Endothelial cell (in vitro differentiated cells): ENCODE measurements at places on chromosomes 3 and 15.

- no peaks in the 10 kb centered on the region for H3K27me3 ChIP-seq
- H3K4me1 ChIP-seq = peaks cover 8% of the 10 kb centered on the region
- H3K36me3 ChIP-seq = no peaks in the 10 kb centered on the region
Observed at GRCh38 chr3:123489400-123490004, 40.6 kb upstream of the ADCY5 start.

GRCh38 chr15:31606194-31606669, 279.6 kb downstream of the KLF13 start:
- no peaks in the 10 kb centered on the region for H3K36me3 ChIP-seq
- peaks cover 4% of the 10 kb centered on the region for H3K27me3 ChIP-seq
- no peak overlapping the region for H3K27ac ChIP-seq
- no peak overlapping the region for H3K4me3 ChIP-seq
- no peak for DNase-seq

- peaks cover 11% of the 10 kb centered on the region for H3K27me3 ChIP-seq
- no peak overlapping the region for H3K4me3 ChIP-seq
Observed at GRCh38 chr3:195075941-195076875, 194.8 kb downstream of the XXYLT1 start.

DNA sequence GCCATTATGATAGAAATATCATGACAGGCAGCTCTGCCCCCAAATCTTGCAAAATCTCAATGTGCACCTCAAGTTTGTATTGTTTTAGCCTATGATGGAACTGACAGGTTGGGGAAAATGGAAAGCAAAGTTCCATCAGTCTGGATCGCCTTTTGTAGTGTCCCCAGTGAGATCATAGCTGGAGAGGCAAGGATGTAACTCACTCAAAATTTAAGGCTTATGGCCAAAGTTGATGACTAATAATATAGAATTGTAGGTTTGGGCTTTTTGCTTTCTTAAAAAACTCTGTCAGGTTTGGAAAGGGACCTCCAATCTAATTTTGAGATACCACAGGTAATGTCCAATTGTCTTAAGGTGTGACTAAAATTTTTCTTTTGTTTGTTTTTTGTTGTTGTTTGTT, 1.4 kb upstream of the ACP3 start:
- DNase-seq = no peak
- H3K4me3 ChIP-seq = no peak overlapping the region
- H3K27me3 ChIP-seq = no peaks in the 10 kb centered on the region
- no peaks in the 10 kb centered on the region for H3K36me3 ChIP-seq

GRCh38 chr3:71102111-71102983, 481.2 kb downstream of the FOXP1 start:
- H3K4me1 ChIP-seq = peaks cover 8% of the 10 kb centered on the region
- H3K27me3 ChIP-seq = no peaks in the 10 kb centered on the region
- no peak overlapping the region for H3K4me3 ChIP-seq
- H3K36me3 ChIP-seq = no peaks in the 10 kb centered on the region

DNA sequence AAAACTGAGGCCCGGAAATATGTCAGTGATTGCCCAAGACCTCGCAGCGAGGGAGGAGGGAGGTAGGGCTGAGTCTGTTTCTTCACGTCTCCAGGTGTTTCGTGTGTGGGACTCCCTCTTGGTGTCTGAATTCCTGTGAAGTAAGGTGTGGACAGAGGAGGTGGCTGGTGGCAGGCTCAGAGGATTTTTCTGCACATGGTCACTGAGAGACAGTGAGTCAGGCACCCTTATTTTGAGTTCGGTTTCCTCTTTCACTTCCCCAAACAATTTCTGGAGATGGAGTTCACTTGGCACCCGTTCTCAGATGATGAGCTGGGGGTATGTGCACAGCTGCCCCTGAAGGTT, 46.3 kb upstream of the VPS8 start:
- DNase-seq = no peak
- peaks cover 12% of the 10 kb centered on the region for H3K27me3 ChIP-seq
- H3K27ac ChIP-seq = no peak overlapping the region
- no peak overlapping the region for H3K4me3 ChIP-seq
- H3K36me3 ChIP-seq = no peaks in the 10 kb centered on the region

DNA sequence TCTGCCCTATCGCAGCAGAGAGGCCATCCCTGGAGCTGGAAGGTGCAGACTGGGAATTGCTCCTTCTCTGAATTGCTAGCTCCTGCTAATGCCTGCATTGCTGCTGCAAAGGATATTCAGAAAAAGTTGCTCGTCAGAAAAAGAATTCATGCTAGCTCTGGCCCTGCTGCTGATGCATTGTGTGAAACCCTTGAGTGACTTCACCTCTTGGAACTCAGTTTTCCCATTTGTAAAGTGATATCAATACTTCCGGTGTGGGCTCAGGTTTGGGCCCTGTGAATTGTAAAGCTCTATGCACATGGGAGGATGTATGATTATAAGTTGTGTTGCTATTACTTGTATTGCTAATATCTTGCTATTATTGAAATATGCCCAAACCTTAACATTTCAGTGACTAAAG, 11.4 kb downstream of the SQOR start:
- no peaks in the 10 kb centered on the region for H3K4me1 ChIP-seq
- H3K27ac ChIP-seq = no peak overlapping the region
- H3K36me3 ChIP-seq = no peaks in the 10 kb centered on the region
- H3K27me3 ChIP-seq = peaks cover 4% of the 10 kb centered on the region
- no peak overlapping the region for H3K4me3 ChIP-seq

- H3K4me3 ChIP-seq = peak overlapping the region; percentile 89
- no peak overlapping the region for H3K27ac ChIP-seq
- H3K4me1 ChIP-seq = peaks cover 13% of the 10 kb centered on the region
- DNase-seq = no peak
- H3K27me3 ChIP-seq = peaks cover 12% of the 10 kb centered on the region
Observed at GRCh38 chr15:100878130-100878529, 1.5 kb upstream of the ALDH1A3 start.

GRCh38 chr3:71763426-71763825, 9.8 kb downstream of the GPR27 start:
- DNase-seq = no peak
- no peaks in the 10 kb centered on the region for H3K4me1 ChIP-seq
- H3K27me3 ChIP-seq = peaks cover 3% of the 10 kb centered on the region
- H3K36me3 ChIP-seq = no peaks in the 10 kb centered on the region
- H3K4me3 ChIP-seq = no peak overlapping the region

- no peaks in the 10 kb centered on the region for H3K4me1 ChIP-seq
- H3K36me3 ChIP-seq = no peaks in the 10 kb centered on the region
- DNase-seq = no peak
- H3K4me3 ChIP-seq = no peak overlapping the region
- peaks cover 1% of the 10 kb centered on the region for H3K27me3 ChIP-seq
Observed at GRCh38 chr3:63762180-63762579, 56.9 kb upstream of the C3orf49 start.

- DNase-seq = no peak
- no peaks in the 10 kb centered on the region for H3K27me3 ChIP-seq
- H3K36me3 ChIP-seq = no peaks in the 10 kb centered on the region
- peak overlapping the region; percentile 24 for H3K4me3 ChIP-seq
Observed at GRCh38 chr15:72037321-72037720, 80.6 kb downstream of the MYO9A start.

DNA sequence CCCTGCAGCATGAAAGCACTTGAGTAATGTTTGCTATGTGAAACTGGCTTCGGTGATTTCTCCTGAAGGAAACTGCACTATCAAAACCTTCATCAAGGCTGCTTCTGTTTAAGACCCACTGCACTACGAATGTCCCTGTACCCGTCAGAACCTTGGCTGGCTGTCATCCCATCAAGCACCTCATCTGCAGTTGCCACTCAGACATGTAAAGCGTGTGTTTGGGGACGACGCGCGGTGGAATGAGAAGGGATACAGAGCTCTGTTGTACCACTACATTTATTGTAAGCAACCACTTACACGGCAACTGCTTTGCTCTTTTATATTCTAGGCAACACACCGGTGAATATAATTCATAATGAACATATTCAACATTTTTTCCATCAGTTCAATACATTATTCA, 147.6 kb downstream of the TIGIT start:
- no peak for DNase-seq
- no peak overlapping the region for H3K4me3 ChIP-seq
- no peaks in the 10 kb centered on the region for H3K4me1 ChIP-seq
- H3K27ac ChIP-seq = no peak overlapping the region

DNA sequence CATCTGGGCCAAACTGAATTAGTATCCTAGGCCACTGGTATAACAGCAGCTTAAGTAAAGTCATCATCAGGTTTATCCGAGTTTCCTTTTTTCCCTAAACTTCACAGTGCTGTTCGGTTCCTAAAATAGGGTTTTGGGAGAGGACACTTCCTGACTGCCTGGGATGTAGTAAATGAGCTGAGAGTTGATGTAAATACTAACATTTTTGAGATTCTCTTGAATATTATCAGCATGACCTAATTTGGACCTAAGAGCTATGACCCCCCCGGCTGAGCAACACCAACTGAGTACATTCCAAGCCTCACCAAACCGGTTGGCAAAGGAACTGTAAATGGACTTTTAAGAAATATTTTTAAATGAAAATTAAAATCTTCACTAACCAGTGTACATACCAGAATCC, 78.8 kb downstream of the IL5RA start:
- peaks cover 2% of the 10 kb centered on the region for H3K27me3 ChIP-seq
- H3K27ac ChIP-seq = no peak overlapping the region

DNA sequence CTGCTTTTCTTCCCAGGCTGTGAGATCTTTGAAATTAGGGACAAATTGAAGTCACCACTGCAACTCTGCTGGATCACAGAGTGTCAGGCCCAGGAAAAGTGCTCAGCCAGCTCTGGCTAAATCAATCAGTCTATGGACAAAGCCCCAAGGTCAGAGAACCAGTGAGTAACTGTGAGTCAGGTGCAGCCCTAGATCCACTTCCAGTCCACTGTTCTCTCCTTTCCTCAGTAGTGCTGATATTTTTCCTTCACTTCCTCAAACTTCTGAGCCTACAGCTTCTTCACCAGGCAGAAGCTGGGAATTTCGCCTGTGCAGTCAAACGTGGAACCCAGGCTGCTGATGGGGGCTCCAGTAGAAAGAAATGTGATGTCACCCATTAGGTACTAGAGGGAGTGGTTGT, 75.1 kb upstream of the TRIM42 start:
- no peaks in the 10 kb centered on the region for H3K36me3 ChIP-seq
- H3K4me1 ChIP-seq = no peaks in the 10 kb centered on the region

GRCh38 chr3:57252404-57252803, 24.9 kb downstream of the APPL1 start:
- H3K27me3 ChIP-seq = no peaks in the 10 kb centered on the region
- no peaks in the 10 kb centered on the region for H3K4me1 ChIP-seq
- H3K27ac ChIP-seq = no peak overlapping the region
- no peak for DNase-seq
- H3K36me3 ChIP-seq = no peaks in the 10 kb centered on the region

DNA sequence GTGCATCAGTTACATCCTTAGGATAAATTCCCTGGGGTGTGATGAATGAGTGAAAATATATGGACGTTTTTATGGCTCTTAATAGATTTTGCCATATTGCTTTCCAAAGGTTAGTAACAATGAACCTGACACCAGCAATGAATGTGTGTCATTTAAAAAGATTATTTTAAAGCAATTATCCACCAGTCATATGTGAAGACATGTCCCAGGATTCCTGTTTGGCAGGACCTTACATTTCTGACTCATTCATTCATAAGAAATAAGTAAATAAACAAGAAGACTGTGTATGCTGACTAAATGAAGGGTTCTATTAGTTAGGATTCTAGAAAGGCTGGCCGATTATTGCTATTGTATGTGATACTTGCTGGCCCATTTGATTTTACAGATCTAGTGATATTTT, 201.5 kb downstream of the SOX2 start:
- no peaks in the 10 kb centered on the region for H3K27me3 ChIP-seq
- no peaks in the 10 kb centered on the region for H3K36me3 ChIP-seq
- DNase-seq = no peak

GRCh38 chr3:191783024-191783423, 322.1 kb downstream of the PYDC2 start:
- no peaks in the 10 kb centered on the region for H3K4me1 ChIP-seq
- H3K4me3 ChIP-seq = no peak overlapping the region
- no peak for DNase-seq
- H3K27ac ChIP-seq = no peak overlapping the region
- H3K36me3 ChIP-seq = no peaks in the 10 kb centered on the region

GRCh38 chr3:53593611-53594010, 99.2 kb downstream of the CACNA1D start:
- H3K4me1 ChIP-seq = peaks cover 21% of the 10 kb centered on the region
- H3K27me3 ChIP-seq = peaks cover 3% of the 10 kb centered on the region
- H3K4me3 ChIP-seq = no peak overlapping the region
- no peak overlapping the region for H3K27ac ChIP-seq
- DNase-seq = no peak

DNA sequence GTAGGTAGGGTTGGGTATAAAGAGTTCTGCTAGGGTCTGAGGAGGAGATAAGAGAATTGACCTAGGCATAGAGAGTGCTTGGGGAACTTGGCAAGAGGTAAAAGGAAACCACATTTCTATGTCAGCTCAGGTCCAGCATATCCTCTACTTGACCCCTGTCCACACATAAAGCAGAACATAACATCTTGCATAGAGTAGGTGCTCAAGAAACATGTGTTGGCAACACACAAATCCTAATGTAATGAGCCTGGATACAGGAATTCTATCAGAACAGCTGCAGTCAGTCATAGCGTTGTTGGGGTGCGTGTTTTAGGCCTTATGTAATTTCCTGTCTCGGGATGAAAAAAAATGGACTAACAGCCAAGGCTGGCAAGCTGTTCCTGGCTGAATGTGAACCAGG, 35.0 kb upstream of the PLCL2 start:
- H3K36me3 ChIP-seq = no peaks in the 10 kb centered on the region
- no peak overlapping the region for H3K4me3 ChIP-seq
- peak overlapping the region; percentile 44 for H3K27ac ChIP-seq
- peaks cover 12% of the 10 kb centered on the region for H3K4me1 ChIP-seq
- no peak for DNase-seq

DNA sequence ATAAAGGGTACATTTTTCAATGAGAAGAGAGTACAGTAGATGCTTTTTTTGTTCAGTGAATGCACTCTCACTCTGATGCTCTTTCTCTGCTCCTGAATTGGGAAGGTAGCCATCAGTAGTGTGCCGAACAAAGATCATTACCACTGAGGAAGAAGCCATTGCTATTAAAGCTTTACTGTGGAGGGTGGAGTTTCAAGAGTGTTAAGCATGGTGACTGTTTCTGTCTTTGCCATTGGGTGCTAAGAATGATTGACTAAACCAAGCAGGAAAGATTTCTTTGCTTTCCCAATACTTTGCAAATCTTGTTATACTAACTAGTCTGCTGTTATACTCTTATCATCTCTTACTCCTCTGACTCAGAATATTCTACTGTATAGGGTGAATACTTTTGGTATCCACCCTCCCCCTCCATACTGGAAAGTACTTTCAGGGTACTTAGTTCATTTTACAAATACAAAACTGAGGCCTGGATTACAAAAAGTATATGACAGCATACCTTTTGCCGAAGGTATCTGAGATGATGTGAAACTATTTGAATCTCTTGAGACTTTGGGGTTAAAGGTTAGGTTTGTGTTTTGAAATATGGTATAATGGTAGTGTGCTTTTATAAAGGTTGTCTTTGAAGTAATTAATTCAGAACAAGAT, 1.7 kb downstream of the RAB11A start:
- peaks cover 17% of the 10 kb centered on the region for H3K36me3 ChIP-seq
- H3K4me3 ChIP-seq = peak overlapping the region; percentile 100
- peaks cover 25% of the 10 kb centered on the region for H3K27me3 ChIP-seq
- H3K4me1 ChIP-seq = peaks cover 14% of the 10 kb centered on the region
- no peak for DNase-seq

- no peak overlapping the region for H3K4me3 ChIP-seq
- no peak overlapping the region for H3K27ac ChIP-seq
- DNase-seq = no peak
- H3K27me3 ChIP-seq = peaks cover 1% of the 10 kb centered on the region
Observed at GRCh38 chr3:103181160-103181559, 746.3 kb downstream of the ZPLD1 start.

GRCh38 chr3:150055332-150055731, 84.6 kb upstream of the PFN2 start:
- H3K4me3 ChIP-seq = no peak overlapping the region
- DNase-seq = no peak
- H3K27me3 ChIP-seq = peaks cover 1% of the 10 kb centered on the region
